ENCODE measurements at places on chromosomes 6 and 20.

DNA sequence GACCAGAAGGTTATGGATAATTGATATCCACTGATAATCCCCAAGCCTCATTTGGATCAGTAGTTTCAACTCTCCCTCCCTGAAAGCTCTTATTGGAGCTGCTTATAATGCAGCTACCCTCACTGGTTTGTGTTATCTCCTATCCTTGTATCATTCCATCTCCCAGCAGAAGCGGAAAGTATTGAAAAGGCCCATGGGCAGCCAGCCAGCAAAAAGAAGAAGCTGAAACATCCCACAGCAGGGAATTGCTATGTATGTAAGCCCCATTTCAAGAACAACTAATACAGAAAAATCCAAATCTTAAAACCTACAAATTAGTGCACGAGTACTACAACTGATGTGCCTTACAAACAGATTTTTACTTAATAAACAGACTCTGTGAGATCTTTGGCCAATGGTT is 269.0 kb upstream of the ECI2 start:
- no peak overlapping the region for H3K4me3 ChIP-seq
- no peak for DNase-seq
- H3K27me3 ChIP-seq = no peaks in the 10 kb centered on the region

GRCh38 chr20:43959079-43959919 is 44.6 kb downstream of the TOX2 start:
- peaks cover 24% of the 10 kb centered on the region for H3K27me3 ChIP-seq
- H3K4me1 ChIP-seq = no peaks in the 10 kb centered on the region
- H3K4me3 ChIP-seq = no peak overlapping the region
- H3K36me3 ChIP-seq = no peaks in the 10 kb centered on the region
- DNase-seq = no peak
- H3K27ac ChIP-seq = no peak overlapping the region

GRCh38 chr6:134379076-134379475 is 61.2 kb upstream of the SGK1 start:
- no peak overlapping the region for H3K27ac ChIP-seq
- no peak for DNase-seq
- no peaks in the 10 kb centered on the region for H3K36me3 ChIP-seq

GRCh38 chr6:104527761-104528415 is 331.8 kb downstream of the HACE1 start:
- peaks cover 32% of the 10 kb centered on the region for H3K4me1 ChIP-seq
- DNase-seq = peak; percentile 70
- H3K36me3 ChIP-seq = no peaks in the 10 kb centered on the region
- peak overlapping the region; percentile 35 for H3K27ac ChIP-seq

DNA sequence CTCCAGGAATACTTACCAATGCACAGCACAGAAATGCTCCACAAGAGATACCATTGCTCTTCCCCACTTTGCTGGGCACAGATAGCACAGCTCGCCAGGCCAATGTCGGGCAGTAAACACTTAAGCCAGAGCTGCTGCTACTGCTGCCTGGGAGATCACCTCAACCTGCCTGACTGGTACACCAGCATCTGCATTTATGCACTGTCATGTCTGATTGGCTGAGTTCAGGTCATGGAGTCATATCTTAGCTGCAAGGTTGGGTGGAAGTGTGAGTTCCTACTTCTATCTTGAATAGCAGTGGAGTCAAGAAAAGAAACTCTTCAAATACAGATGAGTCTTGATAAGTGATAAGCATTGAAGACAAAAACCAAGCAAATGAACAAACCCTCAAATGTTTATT is 10.9 kb upstream of the ADGRF4 start:
- no peaks in the 10 kb centered on the region for H3K4me1 ChIP-seq
- no peaks in the 10 kb centered on the region for H3K27me3 ChIP-seq
- no peak overlapping the region for H3K4me3 ChIP-seq
- no peak for DNase-seq

- no peaks in the 10 kb centered on the region for H3K36me3 ChIP-seq
- H3K4me3 ChIP-seq = no peak overlapping the region
- peaks cover 4% of the 10 kb centered on the region for H3K27me3 ChIP-seq
Measured at GRCh38 chr6:132392270-132392646, 9.0 kb downstream of the MOXD1 start.

DNA sequence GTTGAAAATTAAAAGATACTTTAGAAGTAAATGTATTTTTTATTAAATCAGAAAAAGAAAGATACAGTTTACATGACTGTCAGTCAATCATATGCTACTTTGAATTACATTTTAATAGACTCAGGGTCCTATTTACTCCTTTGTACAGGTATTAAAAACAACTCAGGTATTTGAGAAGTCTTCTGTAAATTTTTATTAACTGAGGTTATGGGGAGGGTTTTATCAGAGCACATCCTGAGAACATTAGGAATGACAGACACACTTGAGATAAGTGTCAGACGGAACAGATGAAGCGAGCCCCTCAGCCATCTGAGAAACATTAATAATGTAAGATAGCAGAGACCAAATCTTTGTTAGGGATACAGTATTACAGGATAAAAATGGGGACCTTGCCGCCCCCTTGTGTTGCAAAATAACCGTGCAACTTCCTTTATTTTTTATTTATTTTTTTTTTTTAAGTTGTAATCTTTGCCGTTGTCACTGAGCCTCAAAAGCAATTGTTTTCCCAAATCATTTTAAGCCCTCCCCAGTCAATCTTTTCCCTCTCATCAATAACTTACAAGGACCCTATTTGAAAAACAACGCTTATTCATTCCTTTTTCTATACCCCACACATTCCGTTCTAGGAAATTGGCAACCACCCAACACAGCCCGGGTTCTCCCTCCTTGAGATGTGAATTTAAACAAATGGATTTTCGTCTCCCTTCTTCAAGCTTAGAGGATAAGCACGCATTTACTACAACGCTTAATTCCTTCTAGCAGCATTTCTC is 126.7 kb downstream of the BCAS1 start:
- H3K4me3 ChIP-seq = no peak overlapping the region
- H3K4me1 ChIP-seq = no peaks in the 10 kb centered on the region
- no peaks in the 10 kb centered on the region for H3K36me3 ChIP-seq
- H3K27me3 ChIP-seq = no peaks in the 10 kb centered on the region

- peaks cover 8% of the 10 kb centered on the region for H3K36me3 ChIP-seq
- no peak overlapping the region for H3K4me3 ChIP-seq
- no peak overlapping the region for H3K27ac ChIP-seq
Measured at GRCh38 chr20:56506103-56506502, 18.4 kb upstream of the FAM209A start.

DNA sequence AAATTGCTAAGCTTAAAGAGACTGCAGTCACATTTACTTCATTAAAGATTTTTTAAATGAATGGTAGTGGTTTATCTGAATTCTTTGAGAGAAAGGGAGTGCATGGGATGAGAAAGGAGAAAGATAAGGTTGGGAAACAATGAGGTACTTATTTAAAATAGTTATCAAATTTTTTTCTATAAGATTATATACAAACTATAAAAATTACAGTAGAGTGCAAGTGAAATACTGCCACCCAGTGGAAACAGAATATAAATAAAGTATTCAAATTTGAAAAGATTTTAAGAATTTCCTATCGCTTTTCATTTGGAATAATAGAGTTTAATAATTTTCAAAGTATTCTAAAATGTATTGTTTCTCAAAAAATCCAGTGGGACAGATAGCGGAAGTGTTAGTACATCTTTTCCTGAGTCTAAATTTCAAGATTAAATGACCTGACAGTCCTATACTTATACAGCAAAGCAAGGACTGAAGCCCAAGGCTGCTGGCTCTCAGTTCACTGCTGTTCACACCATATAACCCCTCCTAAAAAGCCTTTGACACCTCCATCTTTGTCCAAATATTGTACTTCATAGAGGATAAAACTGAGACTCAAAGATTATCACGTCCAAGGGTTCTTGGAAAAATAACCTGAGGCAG is 31.1 kb downstream of the EPM2A start:
- peaks cover 31% of the 10 kb centered on the region for H3K4me1 ChIP-seq
- H3K4me3 ChIP-seq = no peak overlapping the region
- DNase-seq = no peak
- H3K27me3 ChIP-seq = no peaks in the 10 kb centered on the region

GRCh38 chr6:35128042-35128441 is 13.1 kb downstream of the TCP11 start:
- H3K27ac ChIP-seq = no peak overlapping the region
- no peaks in the 10 kb centered on the region for H3K36me3 ChIP-seq
- no peak overlapping the region for H3K4me3 ChIP-seq
- no peaks in the 10 kb centered on the region for H3K4me1 ChIP-seq
- H3K27me3 ChIP-seq = no peaks in the 10 kb centered on the region
- DNase-seq = no peak

DNA sequence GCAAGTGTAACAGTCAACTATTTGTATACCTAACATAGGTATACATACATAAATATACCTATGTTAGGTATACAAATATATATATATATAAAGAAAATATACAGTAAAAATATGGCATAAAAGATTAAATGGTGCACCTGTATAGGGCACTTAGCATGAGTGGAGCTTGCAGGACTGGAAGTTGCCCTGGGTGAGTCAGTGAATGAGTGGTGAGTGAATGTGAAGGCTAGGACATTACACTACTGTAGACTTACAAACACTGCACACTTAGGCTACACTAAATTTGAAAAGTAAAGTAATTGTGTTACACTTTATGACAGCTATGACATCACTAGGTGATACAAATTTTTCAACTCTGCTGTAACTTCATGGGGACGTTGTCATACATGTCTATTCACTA is 65.6 kb downstream of the CDC5L start:
- H3K27me3 ChIP-seq = no peaks in the 10 kb centered on the region
- no peak for DNase-seq
- H3K4me1 ChIP-seq = peaks cover 18% of the 10 kb centered on the region
- H3K27ac ChIP-seq = peak overlapping the region; percentile 25

GRCh38 chr20:4341804-4342485 is 326.6 kb upstream of the RNF24 start:
- no peaks in the 10 kb centered on the region for H3K36me3 ChIP-seq
- no peaks in the 10 kb centered on the region for H3K27me3 ChIP-seq
- H3K4me3 ChIP-seq = no peak overlapping the region
- DNase-seq = no peak

- H3K4me1 ChIP-seq = peaks cover 14% of the 10 kb centered on the region
- H3K36me3 ChIP-seq = no peaks in the 10 kb centered on the region
- H3K27me3 ChIP-seq = no peaks in the 10 kb centered on the region
- no peak overlapping the region for H3K27ac ChIP-seq
Measured at GRCh38 chr6:16698162-16698533, 63.1 kb downstream of the ATXN1 start.

DNA sequence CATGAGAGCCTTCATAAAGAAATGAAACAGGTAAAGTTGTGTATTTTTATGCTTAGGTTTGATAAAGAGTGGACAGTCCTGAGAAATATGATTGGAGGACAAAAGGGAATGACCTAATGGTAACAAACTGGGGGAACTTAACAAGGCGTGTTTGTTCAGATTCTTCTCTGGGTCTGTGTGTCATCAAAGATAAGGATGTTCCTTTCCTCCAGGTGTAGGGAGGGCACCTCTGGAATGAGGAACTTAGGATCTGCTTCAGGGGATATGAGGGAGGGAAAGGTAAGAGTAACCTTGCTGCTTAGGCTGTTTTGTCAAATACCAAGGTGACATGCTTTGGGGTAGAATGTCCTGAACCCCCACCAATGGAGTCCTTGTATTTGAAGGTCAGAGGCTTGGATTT is 291.9 kb downstream of the KCNQ5 start:
- no peak for DNase-seq
- no peak overlapping the region for H3K27ac ChIP-seq
- no peak overlapping the region for H3K4me3 ChIP-seq
- H3K36me3 ChIP-seq = no peaks in the 10 kb centered on the region
- H3K4me1 ChIP-seq = peaks cover 22% of the 10 kb centered on the region

All from tibial artery (tissue), 4 donors.